ENCODE measurements at places on chromosomes 7 and 10.

GRCh38 chr7:74655324-74655723 is 2.2 kb upstream of the GTF2I start:
- no peak for DNase-seq

DNA sequence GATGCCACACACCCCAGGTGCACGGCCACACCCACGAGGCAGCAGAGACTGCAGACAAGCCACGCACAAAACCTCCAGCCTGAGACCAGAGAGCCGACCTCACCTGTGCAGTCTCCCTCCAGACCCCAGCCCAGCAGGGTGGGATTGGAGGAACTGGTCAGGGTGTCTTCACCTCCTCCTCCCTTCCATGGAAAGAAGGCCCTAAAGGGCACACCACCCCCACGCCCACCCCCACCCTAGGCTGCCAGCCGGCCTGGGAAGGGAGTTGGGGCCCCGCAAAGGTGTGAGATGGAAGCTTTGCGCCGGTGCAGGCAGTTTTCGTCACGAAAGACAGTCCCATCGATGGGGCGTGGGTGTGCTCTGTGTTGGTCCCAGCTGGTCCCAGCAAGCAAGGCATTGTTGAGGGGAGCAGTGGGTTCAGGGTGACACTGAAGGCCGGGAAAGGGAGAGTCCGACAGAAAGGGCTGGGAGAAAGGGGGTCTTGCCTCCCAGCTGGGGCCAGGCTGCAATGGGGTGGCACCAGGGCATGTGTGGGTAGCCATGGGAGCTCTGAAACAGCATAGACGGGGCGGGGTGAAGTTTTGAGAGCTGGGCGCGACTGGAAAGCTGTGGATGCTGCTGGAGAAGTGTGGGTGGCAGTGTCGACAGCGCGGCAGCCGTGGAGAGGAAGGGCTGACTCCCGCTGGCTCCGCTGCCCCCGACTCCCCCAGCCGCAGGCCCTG is 349.2 kb downstream of the GLRX3 start:
- DNase-seq = no peak

DNA sequence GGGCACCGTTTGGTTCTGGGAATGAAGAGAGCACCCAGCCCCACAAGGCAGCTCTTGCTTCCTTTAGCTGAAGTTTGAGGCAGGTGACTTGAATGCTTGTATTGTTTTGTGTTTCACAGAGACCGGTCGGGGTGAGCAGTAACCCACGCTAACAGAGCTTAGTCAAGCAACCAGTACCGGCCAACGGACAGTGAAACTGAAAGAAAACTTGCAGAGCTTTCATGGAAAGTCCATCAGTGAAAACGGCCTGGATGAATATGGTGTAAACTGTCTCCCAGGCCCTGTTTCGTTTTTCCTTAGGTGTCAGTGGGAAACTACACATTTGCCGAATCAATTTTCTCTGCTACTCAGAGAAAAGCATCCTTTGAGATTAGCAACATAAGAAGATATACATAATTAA is 101.1 kb downstream of the LYZL1 start:
- no peak for DNase-seq

DNA sequence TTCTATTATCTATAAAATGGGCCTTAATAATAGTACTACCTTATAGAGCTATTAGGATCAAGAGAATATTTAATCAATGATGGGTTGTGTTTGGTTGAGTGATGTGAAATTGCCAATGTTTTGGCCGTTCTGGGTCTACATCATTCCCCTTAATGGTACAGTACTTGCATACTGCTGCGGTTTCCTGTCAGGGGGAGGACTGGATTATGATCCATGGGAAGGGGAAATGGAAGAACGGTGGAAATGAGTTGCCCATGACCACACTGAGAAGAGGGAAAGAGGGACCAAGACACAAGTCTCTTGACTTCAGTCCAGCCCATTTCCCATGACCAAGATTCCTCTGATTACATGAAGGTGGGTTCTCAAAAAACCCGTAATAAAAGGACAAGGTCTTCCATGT is 999 bp upstream of the MRPS24 start:
- no peak for DNase-seq

DNA sequence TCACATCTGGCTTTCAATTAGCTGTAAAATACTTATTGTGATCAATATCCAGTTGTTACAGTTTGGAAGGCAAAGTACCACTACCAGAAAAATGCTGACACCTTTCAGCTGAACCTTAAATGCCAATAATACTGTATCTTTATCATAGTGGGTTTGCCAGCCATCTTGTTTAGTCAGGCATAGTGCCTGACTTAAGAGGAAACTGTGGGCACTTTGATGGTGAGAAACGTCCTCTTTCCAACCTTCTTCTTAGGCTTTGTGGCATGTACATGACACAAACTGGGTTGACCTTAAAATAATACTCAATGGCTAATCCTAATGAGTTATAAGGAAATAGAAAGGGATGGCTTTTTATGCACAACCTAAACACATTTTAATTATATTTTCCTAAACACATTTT is 52.3 kb upstream of the PRR15 start:
- DNase-seq = no peak

GRCh38 chr7:141630621-141631020 is 71.3 kb downstream of the DENND11 start:
- no peak for DNase-seq

DNA sequence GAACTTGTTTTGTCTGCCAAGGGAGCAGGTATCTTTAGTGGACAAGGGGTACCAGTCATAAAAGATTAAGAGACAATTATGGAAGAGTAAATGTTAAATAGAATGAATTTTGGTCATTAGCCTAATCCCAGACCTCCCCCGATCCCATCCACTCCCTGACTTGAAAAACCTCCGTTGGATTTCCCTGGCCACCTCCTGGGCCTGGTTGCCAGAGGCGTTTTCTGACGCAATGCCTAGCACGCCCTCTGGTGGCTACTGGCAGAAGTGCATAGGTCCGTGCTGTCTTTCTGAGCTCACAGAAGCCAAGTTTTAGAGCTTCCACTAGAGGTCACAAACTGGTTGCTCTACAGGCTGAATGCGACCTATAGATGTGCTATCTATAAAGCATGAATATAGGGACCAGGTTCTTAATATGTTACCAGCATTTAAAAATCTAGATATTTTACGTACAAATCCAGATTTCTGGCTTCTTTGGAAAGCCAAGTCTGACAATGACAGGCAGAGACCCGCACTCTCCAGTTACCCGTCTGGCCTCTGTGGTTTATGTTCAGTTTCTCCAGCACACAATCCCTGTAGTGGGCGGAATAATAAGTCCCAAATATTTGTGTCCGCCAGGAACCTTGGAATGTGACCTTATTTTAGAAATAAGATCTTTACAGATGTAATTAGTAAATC is 39.8 kb downstream of the SPOCK2 start:
- DNase-seq = peak; percentile 76

- peak; percentile 43 for DNase-seq
These were observed 52.5 kb downstream of the PRF1 start for GRCh38 chr10:70549962-70550458.

DNA sequence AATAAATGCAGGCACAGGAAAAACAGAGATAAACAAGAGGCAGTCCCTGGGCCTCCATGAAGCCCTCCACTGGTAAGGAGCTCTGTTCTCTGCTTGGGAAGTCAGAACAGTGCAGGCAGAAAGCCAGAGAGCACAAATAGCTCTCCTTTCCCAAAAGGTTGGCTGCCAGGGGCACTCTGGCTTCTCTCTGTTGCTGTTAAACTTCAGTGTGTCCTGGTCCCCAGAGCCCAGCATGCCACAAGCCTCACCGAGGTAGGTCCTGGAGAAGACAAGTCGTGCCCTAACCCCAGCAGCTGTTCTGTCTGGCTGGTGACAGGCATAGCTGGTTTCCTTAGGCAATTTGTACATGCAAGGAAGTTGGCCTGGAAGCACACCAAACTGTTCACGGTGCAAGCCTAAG is 17.3 kb downstream of the SLC16A12 start:
- no peak for DNase-seq

- DNase-seq = no peak
These were observed 35.9 kb upstream of the PFKP start for GRCh38 chr10:3031490-3031889.

DNA sequence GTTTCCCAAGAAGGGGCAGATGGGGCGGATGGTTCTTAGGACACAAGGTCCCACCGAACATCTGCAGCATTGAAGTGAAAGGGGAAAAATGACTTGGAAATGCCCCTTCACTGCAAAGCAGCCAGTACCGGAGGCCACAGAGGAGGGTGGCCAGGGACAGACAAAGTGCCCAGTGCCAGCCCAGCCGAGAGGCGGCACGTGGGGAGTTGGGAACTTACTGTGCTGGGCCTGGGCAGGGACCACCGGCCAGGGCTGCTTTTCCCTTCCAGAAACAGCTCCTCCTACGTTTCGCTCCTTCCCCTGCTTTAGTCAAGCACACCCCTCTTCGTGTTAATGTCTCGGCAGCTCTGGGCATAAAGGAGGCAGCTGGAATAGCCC is 129.2 kb downstream of the TNS3 start:
- DNase-seq = no peak

- no peak for DNase-seq
These were observed 312.1 kb downstream of the LHFPL3 start for GRCh38 chr7:104640506-104640905.

GRCh38 chr7:45036796-45037195 is 36.8 kb downstream of the CCM2 start:
- DNase-seq = no peak

DNA sequence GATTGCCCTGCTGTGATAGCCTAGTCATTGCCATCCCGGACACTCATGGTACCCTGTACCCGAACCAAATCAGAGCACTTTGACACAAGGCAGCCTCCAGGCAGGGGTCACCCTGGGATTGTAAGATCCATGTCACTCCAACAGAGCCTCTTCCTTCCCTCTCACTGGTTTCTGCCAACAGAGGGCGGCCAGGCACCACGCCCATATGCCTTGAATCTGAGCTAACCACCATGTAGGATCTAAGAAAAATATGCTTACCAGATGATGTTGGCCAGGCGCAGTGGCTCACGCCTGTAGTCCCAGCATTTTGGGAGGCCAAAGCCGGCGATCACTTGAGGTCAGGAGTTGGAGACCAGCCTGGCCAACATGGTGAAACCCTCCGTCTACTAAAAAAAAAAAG is 389.2 kb upstream of the KLF6 start:
- no peak for DNase-seq

GRCh38 chr10:58299580-58299979 is 30.6 kb downstream of the CISD1 start:
- peak; percentile 14 for DNase-seq

DNA sequence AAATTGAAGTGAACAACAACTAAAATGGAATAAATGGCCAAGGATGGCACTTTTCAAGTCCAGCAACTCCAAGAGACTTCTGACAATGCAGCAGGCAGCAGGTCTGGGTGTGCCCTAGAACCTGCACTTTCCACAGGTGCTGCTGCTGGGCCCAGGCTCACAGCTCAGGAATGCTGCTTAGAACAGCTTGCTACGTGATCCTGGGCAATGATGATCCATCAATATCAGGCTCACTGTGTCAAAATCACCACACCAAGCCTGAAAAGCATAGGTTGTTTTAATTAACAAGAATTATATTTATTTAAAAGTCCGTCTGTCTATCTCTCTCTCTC is 148.4 kb downstream of the TNS3 start:
- no peak for DNase-seq

DNA sequence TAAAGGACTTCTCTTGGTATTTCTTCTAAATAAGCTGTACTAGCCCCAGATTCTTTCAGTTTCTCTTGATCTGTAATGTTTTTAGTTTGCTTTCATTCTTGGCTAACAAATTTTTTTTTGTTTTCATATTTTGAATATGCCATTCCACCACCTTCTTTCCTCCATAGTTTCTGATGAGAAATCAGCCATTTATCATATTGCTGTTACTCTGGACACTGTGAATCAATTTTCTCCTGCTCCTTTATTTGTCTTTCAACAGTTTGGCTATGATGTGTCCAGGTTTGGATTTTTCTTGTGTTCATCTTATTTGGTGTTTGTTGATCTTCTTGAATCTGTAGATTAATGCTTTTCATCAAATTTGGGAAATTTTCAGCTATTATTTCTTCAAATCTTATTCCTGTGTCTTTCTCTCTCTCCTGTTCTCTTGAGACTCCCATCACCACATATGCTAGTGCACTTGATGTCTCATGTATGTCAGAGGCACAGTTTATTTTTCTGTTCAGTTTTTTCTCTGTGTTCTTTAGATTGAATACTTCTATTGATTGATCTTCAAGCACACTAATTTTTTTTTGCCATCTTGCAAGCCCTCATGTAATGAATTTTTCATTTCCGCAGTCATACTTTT is 15.0 kb downstream of the ELFN1 start:
- no peak for DNase-seq

DNA sequence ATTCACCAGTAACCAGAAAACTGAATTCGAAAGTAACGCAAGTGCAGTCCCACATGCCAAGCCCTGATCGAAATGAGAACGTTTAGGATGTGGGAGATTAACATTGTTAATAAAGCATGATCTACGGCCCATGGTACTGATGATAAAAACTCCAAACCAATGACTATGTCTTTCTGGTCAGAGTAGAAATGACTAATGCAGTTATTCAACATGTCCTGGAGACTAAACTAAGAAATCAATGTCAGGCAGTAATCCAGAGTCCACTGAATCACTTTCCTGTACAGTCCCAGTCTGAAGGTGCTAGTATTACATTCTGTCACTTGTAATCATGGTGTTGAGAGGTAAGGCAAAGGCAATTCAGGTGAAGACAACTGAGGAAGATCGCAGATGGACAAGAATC is 14.4 kb downstream of the NPSR1 start:
- DNase-seq = no peak

DNA sequence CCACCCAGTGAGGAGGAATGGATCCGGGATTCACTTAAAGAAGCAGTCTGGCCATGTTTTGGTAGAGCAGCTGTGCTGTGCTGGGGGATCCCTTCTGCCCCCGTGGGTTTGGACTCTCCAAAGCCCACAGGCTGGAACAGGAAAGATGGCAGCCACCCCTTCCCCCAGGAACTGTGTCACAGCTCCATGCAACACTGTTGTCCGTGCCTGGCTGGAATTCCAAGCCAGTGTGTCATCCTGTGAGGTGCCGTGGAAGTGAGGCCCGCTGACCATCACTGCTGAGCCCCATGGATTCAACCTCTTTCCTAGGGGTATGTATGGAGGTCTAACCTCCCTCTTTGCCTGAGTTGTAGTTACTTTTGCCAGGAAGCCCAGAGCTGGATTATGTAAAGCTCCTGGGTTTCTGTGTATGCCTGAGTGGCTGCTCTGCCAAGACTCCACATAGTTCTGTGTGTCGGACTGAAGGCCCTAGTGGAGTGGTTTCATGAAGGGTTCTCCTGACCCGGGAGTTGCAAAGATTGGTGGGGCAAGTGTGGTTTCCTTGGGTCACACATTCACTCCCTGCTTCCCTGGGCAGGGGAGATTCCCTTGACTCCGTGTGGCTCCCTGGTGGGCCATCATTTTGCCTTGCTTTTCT is 35.1 kb upstream of the PCGF5 start:
- no peak for DNase-seq

DNA sequence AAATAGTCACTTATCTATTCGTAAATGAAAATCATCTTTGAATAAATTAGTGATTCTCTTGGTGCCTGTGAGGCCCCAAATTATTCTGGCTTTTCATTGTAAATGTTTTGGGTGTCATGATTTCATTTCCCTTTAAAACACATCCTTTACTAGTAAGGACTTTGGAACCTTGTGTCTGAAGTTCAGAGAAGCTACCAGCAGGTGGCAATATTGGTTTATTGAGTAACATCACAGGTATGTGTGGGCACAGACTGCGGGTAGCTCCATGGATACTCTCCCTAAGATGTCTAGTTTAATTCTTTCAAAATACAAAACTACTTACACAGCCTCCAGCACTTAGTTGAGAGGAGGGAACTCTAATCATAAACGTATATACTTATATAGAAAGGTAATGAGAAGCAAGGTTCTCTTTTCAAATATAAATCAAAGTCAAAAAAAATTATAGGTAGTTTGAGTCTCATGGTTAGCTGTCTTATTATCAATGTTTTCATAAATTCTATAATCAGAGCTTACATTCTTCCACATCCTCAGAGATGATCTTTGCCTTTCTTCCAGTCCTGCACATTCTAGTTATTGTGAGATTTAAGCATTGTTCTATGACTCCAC is 449.6 kb downstream of the GRM8 start:
- no peak for DNase-seq

Data from activated CD4-positive, CD25-positive, alpha-beta regulatory T cell treated with anti-CD3 and anti-CD28 coated beads, Interleukin-2, amount 50 U/mL, for 16 hours (primary cell).